GM23338 (cell line): ENCODE measurements at places on chromosomes 11 and 22. TPM values are rescaled to one million over a fixed set of nuclear protein-coding genes. Genes with fewer than 3 reads are reported as not detected.

The EFCAB6 gene
- 1.8 and 1.9 TPM in 2 replicates for total RNA-seq

DNA sequence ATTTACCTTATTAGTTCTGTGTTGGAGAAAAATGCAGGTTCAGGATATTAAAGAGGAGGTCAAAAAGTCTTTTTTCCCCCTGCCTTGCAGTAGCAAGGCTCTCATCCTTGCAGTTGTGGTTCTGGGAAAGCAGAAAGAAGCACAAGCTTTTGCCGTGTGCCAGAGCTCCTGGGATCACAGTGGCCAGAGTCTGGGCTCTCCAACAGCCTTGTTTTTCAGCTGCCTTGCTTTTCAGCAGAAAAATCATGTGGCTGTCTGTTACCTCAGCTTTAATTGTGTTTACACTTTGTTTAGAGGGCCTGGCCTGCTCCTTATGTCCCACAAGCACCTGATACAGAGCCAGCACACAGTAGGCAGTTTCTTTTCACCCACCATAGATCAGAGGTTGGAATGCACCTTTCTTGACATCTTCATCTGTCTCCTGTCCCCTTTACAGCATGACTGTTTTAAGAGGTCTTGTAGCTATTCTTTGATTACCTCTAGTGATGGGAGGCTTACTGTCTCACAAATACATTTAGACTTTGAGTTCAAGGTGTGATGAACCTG lies 67.5 kb downstream of the TEAD1 start:
- DNase-seq: no peak

- DNase-seq: no peak
These were observed 21.2 kb downstream of the PTPRJ start for GRCh38 chr11:48001438-48002021.

GRCh38 chr11:126307706-126308105 lies 3.8 kb downstream of the DCPS start:
- DNase-seq: peak; percentile 87

DNA sequence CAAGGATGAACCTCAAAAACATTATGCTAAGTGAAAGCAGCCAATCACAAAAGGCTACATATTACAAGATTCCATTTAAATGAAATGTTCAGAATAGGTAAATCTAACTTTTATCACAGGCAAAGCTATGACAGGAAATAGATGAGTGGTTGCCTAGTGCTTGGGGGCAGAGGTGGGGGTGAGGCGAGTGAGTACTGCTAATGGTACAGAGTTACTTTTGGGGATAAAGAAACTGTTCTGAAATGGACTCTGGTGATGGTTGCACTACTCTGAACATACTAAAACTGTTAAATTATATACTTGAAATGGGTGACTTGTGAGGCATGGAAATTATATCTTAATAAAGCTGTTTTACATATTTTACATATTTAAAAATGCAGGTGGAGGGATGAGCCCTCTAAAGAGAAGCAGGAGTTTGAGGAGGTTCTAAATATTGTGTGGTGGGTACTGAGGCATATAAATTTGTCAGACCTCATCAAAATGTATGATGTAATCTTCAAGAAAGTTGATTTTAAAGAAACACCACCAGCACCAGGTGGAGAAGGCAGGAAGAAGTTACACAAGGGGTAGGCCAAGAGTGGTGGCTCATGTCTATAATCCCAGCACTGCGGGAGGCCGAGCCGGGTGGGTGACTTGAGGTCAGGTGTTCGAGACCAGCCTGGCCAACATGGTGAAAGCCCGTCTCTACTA lies 3.6 kb downstream of the SLC43A1 start:
- no peak for DNase-seq

GRCh38 chr11:130773244-130773820 lies 142.9 kb downstream of the SNX19 start:
- no peak for DNase-seq

The MAJIN gene
- total RNA-seq: not detected in 2 replicates

DNA sequence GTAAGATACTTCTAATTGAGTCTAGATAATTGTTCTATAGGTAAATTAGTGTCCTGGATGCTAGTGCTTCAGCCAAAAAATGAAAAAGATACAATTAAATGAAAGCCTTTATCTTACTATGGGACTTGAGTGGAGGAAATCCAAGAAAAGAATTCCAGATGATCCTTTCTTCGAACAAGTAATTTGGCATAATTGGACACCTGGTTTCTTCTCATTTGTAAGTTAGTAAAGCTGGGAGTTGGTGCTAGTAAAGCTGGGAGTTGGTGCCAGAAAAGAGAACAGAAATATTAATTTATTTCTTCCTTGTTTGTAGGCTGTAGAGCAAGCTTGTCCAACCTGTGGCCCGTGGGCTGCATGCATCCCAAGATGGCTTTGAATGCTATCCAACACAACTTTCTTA lies 12.3 kb downstream of the OR51V1 start:
- DNase-seq: no peak

GRCh38 chr11:804599-804964 lies 449 bp downstream of the PIDD1 start:
- DNase-seq: no peak

- DNase-seq: no peak
These were observed 15.7 kb downstream of the RAC2 start for GRCh38 chr22:37228106-37229011.

- no peak for DNase-seq
These were observed 93.8 kb upstream of the DDI1 start for GRCh38 chr11:103942646-103943045.

DNA sequence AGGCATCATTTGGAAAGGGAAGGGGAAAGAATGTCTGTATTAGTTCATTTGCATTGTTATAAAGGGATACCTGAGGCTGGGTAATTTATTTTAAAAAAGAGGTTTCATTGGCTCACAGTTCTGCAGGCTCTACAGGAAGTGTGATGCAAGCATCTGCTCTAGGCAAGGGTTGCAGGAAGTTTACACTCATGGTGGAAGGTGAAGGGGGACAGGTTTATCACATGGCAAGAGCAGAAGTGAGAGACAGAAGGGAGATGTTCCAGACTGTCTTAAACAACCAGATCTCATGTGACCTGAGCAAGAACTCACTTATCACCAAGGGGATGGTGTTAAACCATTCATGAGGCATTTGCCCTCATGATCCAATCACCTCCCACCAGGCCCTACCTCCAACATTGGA lies 90.6 kb downstream of the CCDC83 start:
- DNase-seq: no peak

DNA sequence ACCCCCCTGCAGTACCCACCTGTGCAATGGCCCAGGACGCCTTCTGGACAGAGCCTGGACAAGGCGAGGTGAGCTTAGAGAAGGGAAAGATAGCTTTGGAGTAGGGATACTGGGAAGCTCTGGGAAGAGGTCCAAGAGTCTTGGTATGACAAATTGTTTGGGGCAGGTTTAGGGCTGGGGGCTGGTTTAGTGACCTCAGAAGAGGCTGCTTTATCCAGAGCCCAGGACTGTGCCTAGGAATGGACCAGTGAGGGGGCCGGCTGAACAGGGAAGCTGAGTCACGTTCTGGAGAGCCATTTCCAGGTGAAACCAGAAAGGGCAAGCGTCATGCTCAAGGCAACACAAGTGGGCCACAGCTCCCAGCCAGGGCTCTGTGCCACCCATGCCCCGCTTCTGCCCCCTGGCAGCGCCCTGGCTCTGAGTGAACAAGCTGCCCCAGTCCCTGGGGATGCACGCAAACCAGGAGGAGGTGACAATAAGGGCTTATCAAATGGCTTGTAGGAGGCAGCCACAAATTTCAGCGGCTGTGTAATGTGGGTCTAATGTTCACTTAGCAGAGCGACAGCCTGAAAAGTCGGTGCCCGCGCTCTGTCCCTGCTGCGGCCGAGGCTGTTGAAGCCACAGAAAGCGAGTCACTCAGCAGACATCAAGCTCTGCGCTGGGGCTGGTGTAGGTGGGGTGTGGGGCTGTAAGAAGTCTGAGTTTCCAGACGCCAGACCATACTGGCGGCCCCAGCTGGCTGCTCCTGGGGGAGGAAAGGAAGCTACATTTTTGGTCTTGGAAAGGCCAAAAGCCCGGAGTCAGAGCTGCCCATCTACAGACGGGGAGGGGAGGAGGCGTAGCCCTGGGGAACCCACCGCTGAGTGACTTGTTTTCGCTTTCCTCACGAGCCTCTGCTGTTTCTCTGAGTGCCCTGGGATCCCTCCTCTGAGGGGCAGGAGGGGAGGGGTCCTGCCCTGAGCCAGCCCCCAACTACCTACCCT lies 18.3 kb upstream of the SYT7 start:
- DNase-seq: peak; percentile 71

The FXYD6 gene
- 25.6 and 30.7 TPM in 2 replicates for total RNA-seq

GRCh38 chr11:3189196-3189843 lies 24.2 kb upstream of the OSBPL5 start:
- DNase-seq: peak; percentile 74

DNA sequence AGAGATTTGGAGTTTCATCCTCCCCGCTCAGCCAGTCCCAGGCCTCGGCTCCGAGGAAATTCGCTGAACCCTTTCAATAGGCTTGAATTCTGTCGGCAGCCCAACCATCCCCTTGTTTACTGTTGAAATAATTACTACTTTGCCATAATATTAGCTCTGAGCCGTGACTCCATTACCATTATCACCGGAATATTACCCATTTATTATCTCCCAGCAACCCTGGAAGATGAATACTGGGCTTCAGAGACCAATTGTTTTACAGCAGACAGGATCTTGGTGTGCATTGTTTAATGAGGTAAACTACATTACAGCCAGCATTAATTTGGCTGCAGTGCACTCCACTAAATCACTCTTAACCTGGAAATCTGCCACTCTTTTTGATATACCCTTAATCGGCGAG lies 867.4 kb downstream of the NTM start:
- no peak for DNase-seq

DNA sequence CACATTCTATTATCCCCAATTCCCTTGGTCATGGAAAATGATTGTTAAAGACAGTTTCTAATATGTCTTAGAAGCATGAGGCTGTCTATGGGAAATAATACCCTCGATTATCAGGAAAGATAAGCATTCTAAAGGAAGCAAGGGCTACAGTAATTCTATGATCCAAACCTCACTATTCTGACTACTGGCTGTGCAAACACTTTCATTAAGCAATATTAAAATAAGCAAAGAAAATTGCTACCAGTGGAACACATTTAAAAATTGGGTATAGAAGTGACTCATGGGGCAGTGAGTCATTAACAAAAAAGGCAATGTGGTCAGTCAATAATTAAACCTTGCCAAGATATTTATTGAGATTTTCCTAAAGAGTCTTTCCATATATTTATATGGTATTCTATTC lies 1415.2 kb upstream of the TENM4 start:
- no peak for DNase-seq
